Renal pelvis (tissue), 12 donors: ENCODE measurements at places on chromosomes 6 and 20. TPM values are rescaled to one million over a fixed set of nuclear protein-coding genes. Genes with fewer than 3 reads are reported as not detected.

DNA sequence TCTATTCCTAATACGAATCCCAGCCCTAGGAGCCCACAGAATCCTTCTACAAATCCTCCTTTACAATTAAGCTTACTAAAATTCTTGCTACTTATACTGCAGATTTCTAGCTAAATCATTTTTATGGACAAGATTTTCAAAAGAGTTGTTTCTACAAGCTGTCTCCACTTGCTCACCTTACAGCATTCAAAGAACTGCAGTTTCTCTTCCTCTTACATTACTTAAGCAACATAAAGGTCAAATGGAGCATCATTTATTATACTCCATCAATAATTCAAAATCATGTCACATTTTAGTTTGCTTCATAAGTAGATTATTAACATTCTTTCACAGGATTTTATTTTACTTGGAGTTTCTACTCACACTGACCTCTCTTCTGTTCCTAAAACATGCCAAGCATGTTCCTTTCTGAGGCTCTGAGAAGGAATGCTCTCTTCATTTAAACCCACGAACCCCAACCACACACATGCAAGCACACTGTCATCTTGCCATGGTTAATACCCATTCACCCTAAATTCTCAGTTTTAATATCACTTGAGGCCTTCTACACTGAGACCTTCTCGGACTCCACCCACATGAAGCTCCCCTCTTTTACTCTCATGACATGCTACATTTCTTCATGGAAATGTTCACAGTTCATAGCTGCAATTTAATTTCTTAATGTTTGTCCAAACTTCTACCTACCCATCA, 388.2 kb downstream of the TBC1D32 start:
- no peak for DNase-seq

F13A1 gene
- polyA plus RNA-seq = 12.7 TPM

DNA sequence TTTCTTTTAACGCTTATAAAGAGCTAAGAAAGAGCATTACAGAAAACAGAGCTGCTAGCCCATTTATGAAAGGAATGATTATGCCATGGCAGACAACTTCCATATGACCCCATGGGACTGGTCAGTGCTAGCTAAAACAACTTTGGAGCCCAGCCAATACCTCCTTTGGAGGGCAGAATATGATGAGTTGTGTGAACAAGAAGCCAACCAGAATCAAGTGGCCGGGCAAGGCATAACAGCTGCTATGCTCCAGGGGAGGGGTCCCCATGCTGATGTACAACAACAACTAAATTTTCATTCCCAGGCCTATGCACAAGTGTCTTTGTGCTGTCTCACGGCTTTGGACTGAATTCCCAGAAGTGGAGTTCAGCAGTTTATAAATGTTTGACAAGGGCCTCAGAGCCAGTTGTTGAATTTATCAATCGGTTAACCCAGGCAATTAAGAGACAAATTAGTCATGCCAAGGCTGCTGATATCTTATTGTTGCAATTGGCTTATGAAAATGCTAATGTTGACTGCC, 65.0 kb upstream of the ASCC3 start:
- DNase-seq = no peak

DNA sequence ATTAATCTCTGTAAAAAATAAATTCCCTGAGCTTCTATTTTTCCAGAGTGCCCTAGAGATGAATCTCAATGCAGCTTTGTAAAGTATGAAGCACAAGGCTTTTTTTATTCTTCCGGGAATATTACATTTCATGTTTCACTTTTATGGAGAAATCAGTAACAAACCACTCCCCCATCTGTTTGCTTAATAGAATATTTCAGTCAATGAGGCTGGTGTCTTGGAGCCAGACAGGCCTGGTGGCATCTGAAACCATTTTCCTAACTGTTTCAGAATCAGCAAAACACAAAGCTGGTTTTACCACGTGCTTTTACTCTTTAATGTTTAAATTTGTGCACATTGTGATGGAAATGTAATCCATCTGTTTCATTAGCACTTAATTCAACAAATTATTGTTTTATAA, 400.8 kb upstream of the HSF2 start:
- no peak for DNase-seq

DNA sequence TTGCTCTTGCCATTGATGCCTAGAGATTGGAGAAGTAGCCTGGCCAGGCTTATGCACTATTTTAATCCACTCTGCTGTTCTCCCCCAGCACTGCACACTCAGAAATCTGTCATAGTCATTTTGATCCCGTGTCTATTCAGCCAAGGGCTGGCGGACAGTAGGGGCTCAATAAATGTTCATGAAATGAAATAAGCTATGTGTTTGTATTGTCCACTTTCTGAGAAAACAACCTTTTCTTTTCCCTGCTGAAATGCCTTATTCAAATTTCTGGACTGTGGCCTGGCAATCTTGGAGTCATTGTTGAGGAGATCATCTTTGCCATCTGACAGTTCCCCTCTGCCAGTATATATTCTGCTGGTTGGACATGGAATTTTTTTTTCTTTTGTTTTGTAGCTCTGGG, 550.4 kb upstream of the MAP3K7 start:
- DNase-seq = no peak

DNA sequence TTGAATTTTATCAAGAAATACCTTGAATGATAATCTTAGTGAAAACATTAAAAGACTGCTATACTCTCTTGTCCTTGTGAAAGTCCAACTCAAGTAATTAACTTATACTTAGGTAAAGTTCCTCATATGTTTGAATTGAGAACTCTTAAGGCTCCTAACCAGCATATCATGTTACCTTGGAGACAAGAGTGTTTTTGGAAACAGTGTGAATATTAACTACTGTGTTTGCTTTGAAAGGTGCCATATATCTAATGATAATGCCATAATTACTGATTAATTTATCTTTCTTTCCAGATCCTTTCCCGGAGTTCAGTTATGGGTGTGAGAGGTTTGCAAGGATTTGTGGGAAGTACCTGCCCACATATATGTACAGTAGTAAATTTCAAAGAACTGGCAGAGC, 10.5 kb downstream of the FAM120B start:
- DNase-seq = no peak

- no peak for DNase-seq
Measured at GRCh38 chr6:48100588-48100895, 10.5 kb downstream of the PTCHD4 start.

GRCh38 chr6:116280933-116281316, 1.2 kb upstream of the TSPYL1 start:
- DNase-seq = no peak

CEP85L gene
- polyA plus RNA-seq = 6.3 TPM

DNA sequence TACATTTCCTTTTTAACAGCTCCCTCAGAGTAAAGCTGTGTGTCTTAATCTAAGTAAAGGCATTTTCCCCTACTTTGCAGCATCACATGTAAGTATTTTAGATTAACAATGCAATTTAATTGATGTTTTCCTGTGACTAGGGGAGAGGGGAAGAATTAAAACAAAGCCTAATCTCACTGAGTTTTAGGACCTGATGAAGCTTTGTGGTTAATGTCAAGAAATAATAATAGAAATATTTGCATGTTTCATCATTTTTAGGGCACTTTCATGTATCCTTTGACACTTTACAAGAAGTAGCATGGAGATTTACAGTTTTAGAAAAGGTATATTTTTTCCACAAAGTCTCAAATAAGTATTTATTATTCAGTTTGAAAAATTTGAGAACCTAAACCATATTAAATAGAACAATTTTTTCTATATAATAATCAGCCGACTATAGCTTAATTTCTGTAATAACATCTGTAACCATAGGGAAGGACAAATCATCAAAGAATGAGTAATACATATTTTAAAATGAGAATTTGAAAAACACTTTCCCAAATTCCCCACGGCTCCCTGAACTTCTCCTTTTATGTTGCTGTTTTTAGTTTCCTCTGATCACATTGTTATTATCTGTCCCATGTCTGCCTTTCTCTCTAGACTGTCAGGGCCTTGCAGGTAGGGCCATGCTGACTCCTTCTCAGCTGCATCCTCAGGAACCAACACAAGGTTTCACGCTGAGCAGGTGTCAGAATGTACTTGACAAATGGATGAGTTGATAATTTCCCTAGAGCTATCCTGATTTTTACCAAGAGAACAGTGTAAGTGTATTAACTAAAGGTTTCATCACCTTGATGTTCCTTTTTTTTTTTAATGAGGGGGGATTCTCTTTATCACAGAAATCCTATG, 338.1 kb downstream of the SYNE1 start:
- no peak for DNase-seq

DNA sequence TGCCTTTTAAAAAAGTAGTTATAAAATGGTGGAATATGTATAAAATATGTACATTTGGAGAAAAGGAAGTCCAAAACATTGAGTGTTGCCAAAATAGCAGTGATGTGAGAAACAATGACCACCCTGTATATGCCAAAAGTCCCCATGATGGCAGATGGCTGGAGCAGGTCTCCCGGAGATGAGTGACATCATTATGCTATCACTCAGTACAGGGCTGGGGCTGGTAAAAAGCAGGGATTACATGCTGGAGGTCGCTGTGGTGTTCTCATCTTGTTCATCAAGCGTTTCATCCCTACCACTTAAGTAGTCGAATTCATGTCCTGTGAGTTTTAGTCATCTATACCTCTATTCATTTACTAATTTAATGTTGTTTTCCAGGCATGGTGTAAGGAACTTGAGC, 315.3 kb upstream of the SLC35B3 start:
- no peak for DNase-seq

MRPS18A gene
- 50.9 TPM for polyA plus RNA-seq

NFKBIL1 gene
- 26.5 TPM for polyA plus RNA-seq

DNA sequence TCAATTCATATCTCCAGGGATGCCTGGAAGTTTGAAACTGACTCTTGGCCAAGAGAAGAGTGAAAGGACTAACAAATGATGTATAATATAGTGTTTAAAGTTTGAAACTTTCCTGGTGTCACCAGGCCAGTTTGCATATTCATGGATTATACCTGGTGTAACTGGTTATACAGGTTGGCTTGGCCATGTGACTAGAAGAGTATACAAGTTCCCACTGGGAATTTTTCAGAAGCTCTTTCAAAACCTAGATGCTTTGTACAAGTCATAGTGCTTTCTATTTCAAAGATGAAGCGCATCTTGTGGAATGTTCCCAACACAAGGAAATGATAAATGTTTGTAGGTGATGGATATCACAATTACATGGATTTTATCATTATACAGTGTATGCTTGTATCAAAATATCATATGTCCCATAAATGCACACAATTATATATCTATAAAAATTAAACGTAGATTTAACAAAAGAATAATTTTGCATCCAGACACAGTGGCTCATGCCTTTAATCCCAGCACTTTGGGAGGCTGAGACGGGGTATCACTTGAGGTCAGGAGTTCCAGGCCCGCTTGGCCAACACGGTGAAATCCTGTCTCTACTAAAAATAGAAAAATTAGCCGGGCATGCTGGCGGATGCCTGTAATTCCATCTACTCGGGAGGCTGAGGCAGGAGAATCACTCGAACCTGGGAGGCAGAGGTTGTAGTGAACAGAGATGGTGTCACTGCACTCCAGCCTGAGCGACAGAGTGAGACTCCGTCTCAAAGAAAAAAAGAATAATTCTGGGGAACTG, 1420.2 kb downstream of the GRIK2 start:
- no peak for DNase-seq
